ENCODE measurements at places on chromosomes 16 and 17.

DNA sequence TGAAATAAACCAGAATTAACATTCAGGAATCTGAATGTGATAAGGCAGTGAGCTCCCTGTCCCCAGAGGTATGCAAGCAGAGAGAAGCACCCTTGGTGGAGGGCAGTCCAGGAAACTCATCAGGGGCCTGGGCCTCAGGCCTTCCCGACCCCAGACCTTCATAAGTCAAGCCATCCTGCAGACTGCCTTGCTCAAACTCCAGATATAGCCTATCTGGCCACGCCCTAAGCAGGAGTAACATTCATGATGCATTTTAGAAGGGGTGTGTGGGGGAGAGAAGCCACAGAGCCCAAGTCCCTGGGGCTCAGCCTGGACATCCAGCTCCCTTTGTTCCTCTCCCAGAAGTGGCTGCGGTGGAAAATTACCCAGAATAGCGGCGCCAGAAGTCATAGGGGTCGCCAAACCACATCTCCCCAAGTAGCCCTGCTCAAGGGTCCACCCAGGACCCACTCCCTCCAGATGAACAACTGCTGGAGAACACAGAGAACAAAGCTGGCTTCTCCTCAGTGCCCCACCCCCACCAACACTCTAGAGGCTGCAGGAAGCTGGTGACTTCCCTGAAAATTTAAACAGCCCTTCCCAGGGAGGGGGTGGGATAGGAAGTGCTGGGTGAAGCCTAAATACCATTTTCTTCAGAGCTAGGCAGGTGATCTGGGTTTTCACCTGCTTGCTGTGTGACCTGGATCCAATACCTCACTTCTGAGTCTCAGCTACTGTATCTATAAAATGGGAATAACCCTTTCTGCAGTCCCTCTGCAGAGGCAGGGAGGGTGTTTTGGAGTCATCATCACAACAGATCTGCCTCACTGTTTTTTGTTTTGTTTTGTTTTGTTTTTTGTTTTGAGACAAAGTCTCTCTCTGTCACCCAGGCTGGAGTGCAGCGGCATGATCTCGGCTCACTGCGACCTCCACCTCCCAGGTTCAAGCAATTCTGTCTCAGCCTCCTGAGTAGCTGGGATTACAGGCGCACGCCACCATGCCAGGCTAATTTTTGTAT is 1.5 kb upstream of the SREBF1 start:
- peak; percentile 73 for DNase-seq

GRCh38 chr17:78918979-78919378 is 6.2 kb downstream of the TIMP2 start:
- DNase-seq: no peak

DNA sequence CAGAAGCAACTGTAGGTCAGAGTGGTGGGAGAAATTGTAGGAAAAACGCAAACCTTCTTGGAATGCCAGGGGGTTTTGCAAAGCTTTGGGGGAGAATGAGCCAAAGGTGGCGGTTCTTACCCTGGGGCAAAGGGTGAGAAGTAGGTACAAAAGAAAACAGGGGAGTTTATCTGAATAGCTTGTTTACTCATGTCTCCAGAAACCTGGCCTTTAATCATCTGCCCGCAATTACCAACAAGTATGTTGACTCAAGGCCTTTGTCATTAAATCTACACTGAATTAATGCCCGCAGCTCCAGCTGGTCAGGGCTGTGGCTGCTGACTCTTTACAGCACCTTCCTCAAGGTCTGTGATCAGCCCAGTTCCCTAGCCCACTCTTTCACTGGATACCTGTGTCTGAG is 320.1 kb downstream of the CBLN1 start:
- no peak for DNase-seq

GRCh38 chr17:48792033-48792798 is 24.8 kb downstream of the TTLL6 start:
- no peak for DNase-seq

DNA sequence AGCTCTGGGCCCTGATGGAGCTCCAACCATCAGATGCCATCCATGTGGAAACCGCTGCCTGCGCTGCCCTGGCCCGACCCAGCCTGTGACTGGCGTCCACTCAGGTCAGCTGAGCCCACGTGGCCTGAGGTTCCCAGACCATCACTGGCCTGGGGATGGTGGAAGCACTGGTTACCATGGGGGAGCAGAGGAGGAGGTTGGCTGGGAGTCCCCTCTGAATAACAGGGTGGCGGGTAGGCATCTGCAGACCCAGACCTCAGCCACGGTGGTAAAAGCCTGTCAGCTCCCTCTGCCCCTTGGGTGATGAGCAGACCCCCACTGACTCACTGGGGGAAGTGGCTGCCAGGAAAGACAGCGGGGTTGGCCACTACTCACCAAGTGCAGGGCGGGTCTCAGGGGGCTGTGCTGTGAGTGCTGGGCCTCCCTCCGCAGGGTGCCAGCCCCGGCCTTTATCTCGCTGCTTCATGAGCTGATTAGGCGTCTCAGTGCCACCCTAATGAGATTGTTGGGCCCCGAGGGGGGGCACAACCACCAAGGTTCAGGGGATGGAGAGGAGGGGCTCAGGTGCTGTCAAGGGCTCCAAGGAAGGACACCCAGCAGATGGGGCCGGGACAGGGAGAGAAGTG is at the start of gene PDE6G:
Gene PDE6G, minus strand, starts transcription at position 425 of the 626 bp plus-strand sequence. CDS start 3,237 bp downstream, outside the sequence.
- no peak for DNase-seq

DNA sequence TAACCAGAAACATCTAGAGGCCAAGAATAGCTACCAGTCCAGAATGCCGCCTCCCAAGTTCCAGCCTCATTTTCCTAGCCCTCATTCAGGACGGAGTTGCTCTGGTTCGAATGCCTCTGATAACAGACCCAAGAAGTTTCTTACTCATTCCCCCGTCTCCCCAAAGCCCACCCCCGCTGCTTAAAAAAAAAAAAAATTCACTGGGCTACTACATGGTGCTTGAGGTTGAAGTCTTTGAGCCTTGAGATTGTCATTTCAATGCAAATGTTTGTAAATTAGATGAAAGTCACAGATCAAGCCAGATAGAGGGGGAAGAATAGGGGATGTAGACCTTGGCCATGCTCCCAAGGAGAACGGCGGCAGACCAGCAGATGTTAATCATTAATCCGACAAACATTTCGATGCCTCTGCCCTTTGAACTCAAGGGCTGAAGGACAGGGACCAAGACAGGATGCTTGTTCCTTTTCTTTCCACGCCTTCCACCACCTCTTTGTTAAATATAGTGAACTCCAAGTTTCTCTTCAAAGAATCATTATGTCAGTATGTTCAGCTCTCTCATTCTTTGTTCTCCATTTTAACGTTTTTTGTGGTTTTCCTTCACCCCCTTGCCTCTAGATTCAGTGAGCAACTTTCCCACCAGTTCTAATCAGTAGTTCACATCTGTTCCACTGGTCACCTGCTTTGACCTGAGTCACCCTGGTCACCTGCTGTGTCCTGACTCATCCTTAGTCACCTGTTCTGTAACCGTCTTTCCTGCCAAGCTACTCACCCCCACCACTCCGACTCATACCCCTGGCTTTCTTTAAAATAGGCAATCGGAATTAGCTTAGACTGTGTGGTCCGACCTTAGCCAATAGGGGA is 190.3 kb downstream of the CPPED1 start:
- no peak for DNase-seq

- DNase-seq: no peak
Measured at GRCh38 chr16:5002699-5003143, 31.0 kb downstream of the NAGPA start.

GRCh38 chr17:11308531-11308930 is 67.5 kb downstream of the SHISA6 start:
- no peak for DNase-seq

- DNase-seq: no peak
Measured at GRCh38 chr16:82843606-82844271, 217.0 kb downstream of the CDH13 start.

- no peak for DNase-seq
Measured at GRCh38 chr17:13044572-13045065, 26.8 kb upstream of the ELAC2 start.

DNA sequence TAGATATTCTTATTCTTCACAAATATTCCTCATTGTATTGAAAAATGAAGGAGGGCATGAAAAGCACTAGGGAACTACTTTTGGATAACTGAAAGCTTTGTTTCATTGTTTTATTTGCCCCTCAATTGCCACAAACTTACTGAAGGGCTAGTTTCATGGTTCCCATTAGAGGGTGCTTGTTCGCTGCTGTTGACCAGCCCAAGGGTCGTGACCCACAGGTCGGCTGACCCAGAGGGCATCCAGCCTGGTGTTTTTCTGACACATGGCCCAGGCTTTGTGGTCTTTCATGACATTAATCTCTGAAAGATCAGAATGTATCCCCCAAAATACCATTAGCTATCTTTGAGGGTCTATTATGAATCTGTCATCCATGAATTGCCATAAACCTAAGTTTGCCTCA is 30.0 kb downstream of the DGKE start:
- DNase-seq: no peak

- DNase-seq: no peak
Measured at GRCh38 chr16:87963400-87963799, 12.2 kb downstream of the BANP start.

DNA sequence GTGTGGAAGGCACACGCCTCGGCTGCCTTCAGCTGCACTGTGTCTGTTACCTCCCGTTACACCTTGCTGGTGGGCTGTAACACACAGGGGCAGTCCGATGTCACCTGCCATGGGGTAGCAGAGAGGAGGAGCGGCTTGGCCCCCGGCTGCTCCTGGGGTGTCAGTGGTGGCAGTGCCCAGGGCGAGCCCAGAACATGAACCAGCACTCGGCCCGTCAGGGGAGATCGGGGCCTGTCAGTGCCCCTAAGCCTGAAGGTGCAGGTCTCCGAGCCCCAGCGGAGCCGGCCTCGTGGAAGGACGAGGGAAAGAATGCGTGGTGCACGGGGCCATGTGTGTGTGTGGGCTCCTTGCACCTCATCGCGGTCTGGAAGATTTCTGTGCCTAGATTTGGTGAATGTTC is 15.4 kb downstream of the RGS11 start:
- no peak for DNase-seq

DNA sequence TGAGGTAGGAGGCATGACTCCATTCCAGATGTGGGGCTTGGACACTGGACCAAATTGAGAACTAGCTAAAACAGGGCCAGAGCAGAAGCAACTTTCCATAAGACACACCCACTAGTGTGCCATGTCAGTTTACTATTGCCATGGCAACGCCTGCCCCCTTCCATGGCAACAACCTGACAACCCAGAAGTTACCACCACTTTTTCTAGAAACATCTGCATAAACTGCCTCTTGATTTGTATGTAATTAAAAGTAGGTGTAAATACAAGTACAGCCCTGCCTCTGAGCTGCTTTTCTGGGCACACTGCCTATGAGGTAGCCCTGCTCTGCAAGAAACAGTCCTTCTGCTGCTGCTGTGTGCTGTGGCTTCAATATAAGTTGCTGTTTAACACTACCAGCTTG is 19.5 kb upstream of the SCNN1B start:
- no peak for DNase-seq

DNA sequence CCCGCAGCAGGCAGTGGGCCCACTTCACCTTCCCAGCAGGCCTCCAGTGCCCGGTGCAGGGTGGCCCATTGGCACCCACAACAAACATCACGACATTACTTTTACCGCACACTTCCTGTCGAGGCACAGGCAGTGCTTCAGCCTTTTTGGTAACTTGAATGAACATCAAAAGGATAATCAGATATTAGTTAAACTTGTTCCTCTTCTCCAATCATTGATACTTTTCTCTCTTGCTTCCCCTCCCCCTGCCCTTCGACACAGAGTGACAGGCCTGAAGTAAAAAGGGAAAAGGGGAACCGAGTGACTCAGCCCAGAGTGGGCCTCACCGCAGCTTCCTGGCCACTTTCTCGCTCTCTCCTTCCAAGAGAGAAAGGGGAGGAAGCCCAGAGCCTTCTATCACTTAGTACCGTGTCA is 507.0 kb downstream of the MAF start:
- no peak for DNase-seq

DNA sequence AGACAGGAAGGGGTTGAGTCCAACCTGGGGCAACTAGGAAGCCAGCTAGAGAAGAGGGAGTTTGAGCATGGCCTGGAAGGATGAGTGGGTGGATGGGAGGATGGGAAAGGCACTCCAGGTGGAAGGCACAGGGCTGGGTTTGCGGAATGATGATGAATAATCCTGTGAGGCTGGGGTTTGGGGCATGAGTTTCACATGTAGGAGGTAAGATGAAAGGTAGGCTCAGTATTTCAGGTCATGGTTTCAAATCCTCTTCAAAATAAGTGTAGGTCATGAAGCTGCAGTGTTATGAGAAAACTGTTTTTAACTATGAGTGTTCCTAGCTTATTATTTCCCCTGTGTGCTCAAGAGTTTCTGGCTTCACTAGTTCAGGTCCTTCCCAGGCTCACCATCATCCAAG is 130.3 kb downstream of the SKAP1 start:
- DNase-seq: no peak

- DNase-seq: peak; percentile 74
Measured at GRCh38 chr16:85313526-85314301, 201.4 kb upstream of the CIBAR2 start.

GRCh38 chr16:57590654-57591085 is 37.8 kb upstream of the ADGRG1 start:
- DNase-seq: peak; percentile 54

GRCh38 chr16:72844225-72844920 is 203.6 kb downstream of the ZFHX3 start:
- no peak for DNase-seq

DNA sequence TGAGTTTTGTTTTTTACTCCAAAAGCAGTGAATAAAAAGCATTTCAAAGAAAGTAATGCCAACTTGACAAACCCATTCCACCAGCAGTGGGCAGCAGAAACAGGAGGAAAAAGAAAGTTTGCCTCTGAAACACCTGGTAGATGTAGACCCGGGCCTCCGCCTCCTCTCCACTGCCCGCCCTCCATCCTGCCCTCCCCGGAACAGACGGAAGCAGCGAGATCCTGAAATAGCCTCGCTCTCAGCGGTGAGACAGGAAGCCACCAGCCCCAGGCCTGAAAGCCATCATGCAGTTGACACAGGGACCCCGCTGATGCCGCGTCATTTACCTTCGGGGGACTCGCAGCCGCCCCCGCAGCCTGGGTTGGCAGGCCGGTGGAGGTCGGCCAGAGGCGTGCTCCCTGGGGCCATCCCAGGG is 67.8 kb downstream of the C16orf78 start:
- DNase-seq: peak; percentile 50

GRCh38 chr16:85209526-85210121 is 97.4 kb upstream of the CIBAR2 start:
- no peak for DNase-seq

GRCh38 chr17:9200699-9201359 is 179.5 kb downstream of the NTN1 start:
- DNase-seq: no peak

- DNase-seq: no peak
Measured at GRCh38 chr17:79781736-79782575, 4.0 kb downstream of the CBX2 start.
